ENCODE measurements at places on chromosomes 16 and 17. TPM values are rescaled to one million over a fixed set of nuclear protein-coding genes. Genes with fewer than 3 reads are reported as not detected.

DNA sequence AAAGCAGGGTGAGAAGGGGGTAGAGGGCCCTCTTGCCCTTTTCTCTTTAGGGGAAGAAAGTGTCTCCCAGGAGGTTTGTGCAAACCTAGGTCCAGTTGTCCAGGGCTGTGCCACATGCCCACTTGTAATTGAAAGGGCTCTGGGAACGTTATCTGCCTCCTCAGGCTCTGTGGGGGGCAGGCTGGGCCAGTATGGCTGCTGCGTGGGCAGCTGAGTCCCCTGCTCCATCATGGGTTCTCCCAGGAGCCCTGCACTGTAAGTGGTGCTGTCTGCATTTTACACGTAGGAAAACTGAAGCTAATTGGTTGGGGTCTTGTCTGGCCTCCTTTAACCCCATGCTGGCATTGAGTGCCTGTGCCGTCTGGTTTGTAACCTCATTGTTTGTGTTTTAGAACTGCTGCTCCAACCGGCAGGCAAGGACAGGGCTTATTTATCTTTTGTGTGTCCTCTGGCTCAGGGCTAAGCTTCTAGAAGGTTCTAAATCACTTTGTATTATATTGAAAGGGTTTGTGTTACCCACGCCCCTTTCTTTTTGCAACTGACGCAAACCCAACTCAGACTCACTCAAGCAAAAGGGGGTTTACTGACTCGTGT, 117.7 kb upstream of the CIBAR2 start:
- DNase-seq: no peak

ENPP7 gene
- not detected for total RNA-seq

DNA sequence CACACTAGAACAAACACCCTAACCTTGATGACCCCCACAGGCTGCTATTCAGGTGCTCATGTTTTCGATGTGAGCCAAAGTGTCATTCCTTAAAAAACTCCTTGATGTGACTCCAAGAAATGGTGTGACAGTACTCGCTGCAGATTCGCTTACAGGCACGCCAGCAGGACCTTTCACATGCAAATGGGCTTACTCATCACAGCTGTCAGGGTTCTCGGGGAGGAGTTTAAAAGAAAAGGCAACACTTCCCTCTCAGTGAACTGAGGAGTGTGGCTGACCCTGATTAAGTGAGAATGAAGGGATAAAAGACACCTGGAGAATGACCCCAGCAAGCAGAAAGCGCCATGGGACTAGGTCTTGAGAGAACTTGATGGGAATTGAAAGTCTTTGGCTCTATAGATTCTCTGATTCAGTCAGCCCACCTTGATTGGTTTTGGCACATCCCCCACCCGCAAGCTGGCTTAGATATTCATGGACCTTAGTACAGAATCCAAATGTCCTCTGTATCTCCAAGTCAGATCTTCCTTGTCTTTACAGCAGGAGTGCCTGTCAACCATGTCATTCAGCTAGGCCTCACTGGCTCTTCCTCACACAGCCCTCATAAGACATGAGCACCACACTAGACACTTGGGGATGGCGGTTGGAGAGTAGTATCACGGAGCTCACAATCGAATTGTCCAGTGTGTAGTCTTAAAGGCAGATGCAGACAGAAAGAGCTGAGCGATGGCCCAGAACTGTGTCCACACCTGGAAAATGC, 82.6 kb downstream of the HIC1 start:
- no peak for DNase-seq

KCNH6 gene
- total RNA-seq: 1.1 TPM

RNF112 gene
- total RNA-seq: 4.0 TPM

GRCh38 chr16:24736758-24737157, 7.3 kb downstream of the TNRC6A start:
- DNase-seq: no peak

DNA sequence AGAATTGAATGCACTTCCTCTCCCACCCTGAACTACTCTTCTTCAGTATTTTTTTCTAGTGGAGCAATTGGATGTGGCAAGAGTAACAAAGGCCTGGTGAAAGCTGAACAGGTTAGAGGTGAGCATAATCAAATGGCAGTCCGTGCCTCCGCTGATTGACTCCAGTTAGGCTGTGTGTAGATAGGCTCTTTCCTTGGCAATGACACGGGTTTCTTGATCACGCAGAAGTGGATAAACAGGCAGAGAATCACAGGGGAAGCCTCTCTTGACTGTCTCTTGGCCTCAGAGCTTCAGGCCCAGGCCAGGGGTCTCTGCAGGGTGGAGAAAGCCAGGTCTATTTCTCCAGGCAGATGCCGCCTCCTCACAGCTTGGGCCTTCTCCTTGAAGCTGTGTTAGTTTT, 4.2 kb downstream of the CD300LB start:
- no peak for DNase-seq

TAT gene
- 2.1 TPM for total RNA-seq

DNA sequence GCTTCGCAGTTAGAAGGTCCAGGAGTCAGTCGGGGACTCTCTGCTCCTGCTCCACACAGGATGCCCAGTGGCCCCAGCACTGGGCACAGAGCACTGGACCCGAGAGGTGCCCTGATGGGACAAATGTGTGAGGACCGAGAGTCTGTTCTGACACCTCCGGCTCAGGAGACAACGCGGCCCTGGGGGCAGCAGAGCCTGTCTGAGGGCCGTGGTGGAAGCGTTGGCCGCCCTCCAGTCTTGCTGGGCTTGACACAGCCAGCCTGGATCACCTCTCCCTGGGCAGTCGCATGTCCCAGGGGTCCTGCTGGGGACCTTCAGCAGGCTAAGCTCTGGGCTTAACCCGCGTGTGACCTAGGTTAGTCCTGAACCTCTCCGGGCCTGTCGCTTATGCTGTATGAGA, 23.1 kb downstream of the LGALS9 start:
- DNase-seq: no peak

GRCh38 chr16:85637808-85638647, 24.9 kb downstream of the GSE1 start:
- no peak for DNase-seq

DRC7 gene
- total RNA-seq: not detected

- DNase-seq: no peak
These were observed 20.5 kb downstream of the TANC2 start for GRCh38 chr17:62986549-62986948.

DNA sequence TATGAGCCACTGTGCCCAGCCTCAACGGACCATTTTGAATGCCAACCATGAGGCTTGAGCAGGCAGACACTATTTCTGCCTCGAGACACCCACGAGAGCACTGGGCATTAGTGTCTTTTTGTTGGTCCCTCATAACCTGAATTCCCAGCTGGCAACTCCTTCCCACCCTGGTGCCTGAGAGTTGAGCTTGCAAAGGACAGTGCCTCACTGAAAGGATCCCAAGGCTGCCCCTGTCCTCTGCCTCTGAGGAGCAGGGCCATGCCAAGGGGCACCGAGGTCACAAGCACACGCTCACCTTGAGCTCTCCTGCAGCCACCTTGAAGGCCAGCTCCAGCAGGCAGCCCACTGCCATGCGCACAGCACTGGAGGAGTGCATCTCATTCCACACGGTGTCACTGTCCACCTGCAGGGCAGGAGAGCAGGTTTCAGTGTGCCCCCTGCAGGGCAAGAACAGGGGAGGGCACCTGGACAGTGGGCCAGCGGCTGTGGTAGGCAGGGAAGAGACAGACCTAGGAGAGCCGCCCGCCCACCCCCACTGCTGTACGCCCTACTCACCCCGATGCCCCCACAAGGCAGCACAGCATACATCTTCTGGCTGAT, 12.8 kb downstream of the G6PC3 start:
- DNase-seq: no peak

- DNase-seq: no peak
These were observed 129.5 kb downstream of the PRKCA start for GRCh38 chr17:66431910-66432309.

- no peak for DNase-seq
These were observed 27.0 kb downstream of the BMERB1 start for GRCh38 chr16:15461376-15461775.

- no peak for DNase-seq
These were observed 256.5 kb upstream of the TNRC6C start for GRCh38 chr17:77701996-77702395.

- DNase-seq: no peak
These were observed 82.6 kb downstream of the DYNLRB2 start for GRCh38 chr16:80623376-80623775.

HOXB1 gene
- total RNA-seq: not detected

HSD17B2 gene
- total RNA-seq: 181 TPM

DNA sequence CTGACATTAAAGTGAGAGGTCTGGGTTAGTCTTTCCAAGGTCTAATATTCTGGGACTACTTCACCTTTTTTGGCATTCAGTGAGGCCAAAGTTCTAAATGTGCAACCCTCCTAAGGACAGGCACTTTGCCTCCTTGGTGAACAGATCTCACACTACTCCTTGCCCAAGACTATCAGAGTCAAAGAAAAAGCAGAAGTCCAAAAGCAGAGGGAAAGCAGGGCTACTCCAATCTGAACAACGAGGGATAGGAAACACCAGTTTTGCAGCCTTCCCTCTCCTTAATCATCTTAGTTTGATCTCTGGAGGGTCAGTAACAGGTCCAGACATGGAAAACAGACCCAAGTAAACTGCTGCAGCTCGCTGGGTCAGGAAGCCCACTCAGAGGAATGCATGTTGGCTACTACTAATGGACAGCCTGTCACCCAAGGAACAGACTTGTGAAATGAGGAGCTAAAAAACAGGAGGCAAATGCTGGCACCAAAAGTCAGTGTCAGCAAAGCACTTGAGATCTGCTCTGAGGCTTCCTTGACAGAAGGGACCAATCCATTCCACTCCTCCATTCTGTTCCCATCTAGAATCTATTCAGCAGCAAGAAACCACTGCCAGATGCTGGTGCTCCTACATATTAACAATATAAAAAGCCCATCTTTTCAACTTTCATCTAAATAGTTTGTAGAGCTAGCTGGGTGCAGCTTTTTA, 29.9 kb downstream of the DCUN1D3 start:
- DNase-seq: no peak

HSD11B2 gene
- 723 TPM for total RNA-seq

DNA sequence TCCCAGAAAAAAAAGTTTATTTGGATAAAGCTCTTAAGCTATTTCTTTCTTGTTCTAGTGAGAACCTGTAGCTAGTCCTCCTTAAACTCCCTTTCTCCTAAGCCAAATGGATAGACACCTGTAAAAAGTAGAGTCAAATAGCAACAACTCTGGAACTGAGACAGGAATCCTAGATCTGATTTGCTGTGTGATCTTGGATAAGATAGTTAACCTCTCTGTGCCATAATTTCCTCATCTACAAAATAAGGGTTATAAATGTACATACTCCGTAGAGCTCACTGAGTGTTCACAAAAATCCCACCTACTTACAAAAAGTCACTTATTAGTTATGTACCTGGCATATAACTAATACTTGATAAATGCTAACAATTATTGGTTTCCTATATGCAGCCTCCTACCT, 270.3 kb downstream of the ABCC12 start:
- no peak for DNase-seq

BRICD5 gene
- total RNA-seq: 6.1 TPM

DNA sequence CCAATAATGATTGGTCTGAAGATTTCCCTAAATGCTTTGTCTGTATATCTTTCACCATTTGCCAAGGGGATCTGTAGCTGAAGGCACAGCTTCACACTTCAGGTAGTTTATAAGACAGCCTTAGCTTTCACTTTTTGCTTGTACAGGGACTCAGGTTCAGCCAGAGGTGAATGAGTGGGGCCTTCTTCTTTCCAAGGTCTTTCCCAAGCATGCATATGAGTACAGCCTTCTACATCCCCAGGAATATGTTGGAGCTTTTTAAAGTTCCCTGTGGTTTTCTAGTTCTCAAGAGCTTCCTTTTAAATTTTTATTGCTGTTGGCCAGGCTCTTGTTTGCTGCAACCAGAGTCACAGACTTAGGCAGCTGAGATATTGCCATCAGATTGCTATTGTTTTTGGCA, 17.9 kb upstream of the SPDYE4 start:
- DNase-seq: no peak

- DNase-seq: peak; percentile 41
These were observed 49.8 kb downstream of the CDH1 start for GRCh38 chr16:68786685-68787418.

GRCh38 chr17:67829331-67829730, 4.0 kb downstream of the BPTF start:
- DNase-seq: no peak

DNA sequence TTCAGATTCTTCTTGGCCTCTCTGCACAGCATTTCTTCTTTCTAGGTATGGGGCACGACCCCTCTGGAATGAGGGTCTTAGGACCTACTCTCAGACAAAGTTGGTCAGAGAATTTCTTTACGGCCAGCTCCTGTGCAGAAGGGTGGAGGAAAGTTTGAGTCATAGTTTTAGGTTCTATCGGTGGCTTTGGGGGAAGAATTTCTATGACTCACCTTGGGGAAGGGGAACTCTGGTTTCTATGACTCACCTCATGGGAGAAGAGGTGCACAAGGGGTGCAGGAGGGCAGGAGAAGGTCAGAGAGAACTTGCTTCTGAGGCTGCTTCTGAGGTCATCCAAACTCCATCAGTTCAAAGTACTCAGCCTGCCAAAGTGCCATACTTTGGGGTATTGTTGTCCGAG, 2.5 kb upstream of the ABCC12 start:
- no peak for DNase-seq

DNA sequence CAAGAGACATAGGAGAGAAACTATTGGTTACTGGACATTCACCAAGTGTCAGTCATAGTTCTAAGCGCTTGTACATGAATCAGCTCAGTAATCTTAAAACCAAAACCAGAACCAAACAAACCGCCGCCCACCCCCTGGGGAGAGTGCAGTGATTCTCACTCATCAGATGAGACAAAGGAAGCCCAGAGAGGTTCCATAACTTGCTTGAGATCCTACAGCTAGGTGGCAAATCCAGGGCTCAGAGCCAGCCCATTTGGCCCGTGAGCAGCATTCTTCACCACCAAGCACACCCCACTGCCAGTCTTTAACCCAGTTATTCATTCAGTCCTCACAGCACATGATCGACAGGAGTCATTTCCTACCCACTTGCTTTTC, 37.2 kb upstream of the RGS9 start:
- DNase-seq: peak; percentile 58

HSD17B1 gene
- total RNA-seq: 0.85 TPM

DNA sequence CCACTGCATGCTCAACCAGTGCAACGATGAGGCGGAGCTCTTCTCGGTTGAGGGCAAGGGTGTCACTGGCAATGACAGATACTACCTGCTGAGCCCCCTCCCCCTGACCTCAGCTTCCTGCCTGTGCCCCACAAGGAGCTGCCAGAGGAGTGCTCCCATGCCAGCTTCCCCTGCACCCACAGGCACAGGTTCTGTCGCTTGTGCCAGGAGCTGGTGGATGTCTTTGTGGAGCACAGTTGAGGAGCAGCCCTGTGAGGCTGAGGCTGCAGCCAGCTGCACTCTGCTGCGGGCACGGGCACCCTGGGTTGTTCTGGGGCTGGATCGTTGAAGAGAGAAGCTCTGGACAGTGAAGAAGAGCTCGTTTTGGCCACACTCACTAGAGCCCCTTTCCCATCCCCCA, 165.3 kb upstream of the ZNF267 start:
- DNase-seq: no peak

NOG gene
- total RNA-seq: not detected

GRCh38 chr17:38508954-38509771, 80.9 kb downstream of the ARHGAP23 start:
- DNase-seq: peak; percentile 67
